ENCODE measurements at places on chromosomes 2 and 18. TPM values are rescaled to one million over a fixed set of nuclear protein-coding genes. Genes with fewer than 3 reads are reported as not detected.

GRCh38 chr2:7356909-7357584 lies 439.8 kb downstream of the RNF144A start:
- no peaks in the 10 kb centered on the region for H3K36me3 ChIP-seq
- no peaks in the 10 kb centered on the region for H3K4me1 ChIP-seq
- no peak overlapping the region for H3K4me3 ChIP-seq
- DNase-seq = no peak
- no peak overlapping the region for H3K27ac ChIP-seq

- peak overlapping the region; percentile 32 for H3K27ac ChIP-seq
- peaks cover 18% of the 10 kb centered on the region for H3K4me1 ChIP-seq
- peak; percentile 84 for DNase-seq
- no peaks in the 10 kb centered on the region for H3K36me3 ChIP-seq
Observed at GRCh38 chr2:45962177-45962921, 310.9 kb downstream of the PRKCE start.

DNA sequence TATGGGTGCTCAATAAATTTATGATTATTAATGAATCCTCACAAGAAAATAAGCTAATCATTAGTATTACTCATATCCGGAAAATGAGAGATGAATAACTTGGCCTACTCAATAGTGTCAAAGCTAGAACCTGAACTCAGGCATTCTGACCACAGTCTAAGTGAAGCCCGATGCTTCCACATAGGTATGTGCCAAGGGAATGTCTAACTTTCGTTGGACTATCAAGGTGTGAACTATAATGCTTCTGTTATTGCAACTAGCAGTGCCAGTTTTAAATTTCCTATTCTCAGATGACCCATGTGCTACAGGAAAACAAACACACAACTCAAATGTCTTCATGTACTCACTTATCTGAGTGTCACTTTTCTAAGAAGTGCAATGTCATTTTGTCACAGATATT lies 1.8 kb downstream of the BARD1 start:
- H3K27me3 ChIP-seq = no peaks in the 10 kb centered on the region
- DNase-seq = no peak
- peaks cover 2% of the 10 kb centered on the region for H3K4me1 ChIP-seq
- H3K27ac ChIP-seq = peak overlapping the region; percentile 81
- no peaks in the 10 kb centered on the region for H3K36me3 ChIP-seq
- H3K4me3 ChIP-seq = peak overlapping the region; percentile 99

DNA sequence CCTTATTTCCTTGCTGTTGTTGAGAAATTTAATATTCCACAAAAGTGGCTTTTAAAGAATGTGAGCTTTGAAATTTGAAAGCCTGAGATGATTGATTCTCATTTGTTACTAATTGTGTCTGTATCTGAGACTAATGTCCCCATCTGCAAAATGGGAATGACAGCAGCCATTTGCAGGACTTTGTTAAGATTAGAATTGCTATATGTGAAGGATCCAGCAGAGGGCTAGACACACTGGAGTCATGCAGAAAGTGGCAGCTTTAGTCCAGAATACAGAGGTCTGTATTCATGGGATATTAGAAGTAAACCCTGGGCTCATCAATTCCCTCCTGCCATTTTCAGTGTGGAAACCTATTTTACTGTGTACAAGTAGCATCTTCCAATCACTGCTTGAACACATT lies 296.5 kb upstream of the GYPC start:
- no peaks in the 10 kb centered on the region for H3K4me1 ChIP-seq
- no peak overlapping the region for H3K27ac ChIP-seq
- H3K27me3 ChIP-seq = no peaks in the 10 kb centered on the region
- no peaks in the 10 kb centered on the region for H3K36me3 ChIP-seq
- H3K4me3 ChIP-seq = no peak overlapping the region
- peak; percentile 4 for DNase-seq

Gene ANKRD30BL
- total RNA-seq = not detected

- no peaks in the 10 kb centered on the region for H3K27me3 ChIP-seq
- DNase-seq = peak; percentile 60
- H3K36me3 ChIP-seq = no peaks in the 10 kb centered on the region
- peak overlapping the region; percentile 67 for H3K27ac ChIP-seq
- H3K4me1 ChIP-seq = peaks cover 4% of the 10 kb centered on the region
Observed at GRCh38 chr2:196170606-196171247, 651 bp downstream of the STK17B start.

GRCh38 chr2:101325425-101325824 lies 16.9 kb upstream of the RNF149 start:
- no peak overlapping the region for H3K27ac ChIP-seq
- DNase-seq = no peak
- no peaks in the 10 kb centered on the region for H3K4me1 ChIP-seq
- H3K4me3 ChIP-seq = no peak overlapping the region

DNA sequence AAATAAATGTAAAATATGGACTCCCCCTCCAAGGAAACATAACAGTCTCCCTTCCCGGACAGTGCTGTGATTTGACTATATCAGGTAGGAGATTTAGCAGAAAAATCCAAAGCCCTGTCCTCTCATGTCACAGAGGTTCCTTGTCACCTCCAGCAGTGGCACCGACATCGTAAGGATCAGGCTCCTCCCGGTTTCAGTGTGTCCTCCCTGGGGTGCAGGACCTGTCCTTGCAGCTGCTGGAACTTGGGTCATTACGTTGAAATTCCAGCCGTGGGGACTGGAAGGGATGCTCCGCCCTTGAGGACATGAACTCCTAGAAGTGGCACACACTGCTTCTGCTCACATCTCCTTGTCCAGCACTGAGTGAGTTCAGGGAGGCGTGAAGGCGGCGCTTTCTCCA lies 101.1 kb upstream of the ODC1 start:
- H3K36me3 ChIP-seq = no peaks in the 10 kb centered on the region
- H3K27ac ChIP-seq = no peak overlapping the region
- no peak for DNase-seq
- no peaks in the 10 kb centered on the region for H3K4me1 ChIP-seq
- H3K4me3 ChIP-seq = no peak overlapping the region
- H3K27me3 ChIP-seq = peaks cover 17% of the 10 kb centered on the region

Gene PLEKHB2
- total RNA-seq = 82.1 TPM

Gene RESP18
- total RNA-seq = not detected

DNA sequence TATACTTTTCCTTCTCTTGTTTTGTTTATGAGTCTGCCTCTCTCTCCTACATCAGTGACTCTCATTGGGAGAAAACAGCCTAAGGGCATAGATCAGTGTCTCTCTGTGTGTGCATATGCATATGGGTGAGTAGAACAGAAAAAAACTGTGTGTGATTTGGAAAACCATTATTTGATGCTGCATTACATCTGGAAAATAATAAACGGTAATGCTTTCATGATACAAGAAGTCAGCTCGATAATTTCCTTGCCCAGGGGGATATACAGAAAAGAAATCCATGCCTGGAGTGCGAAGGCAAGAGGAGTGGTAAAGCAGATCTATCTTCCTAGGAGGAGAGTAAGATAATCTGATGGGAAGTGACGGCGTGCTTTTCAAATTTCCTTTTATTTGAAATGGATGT lies 221.5 kb upstream of the LYPD1 start:
- no peaks in the 10 kb centered on the region for H3K4me1 ChIP-seq
- H3K36me3 ChIP-seq = peaks cover 3% of the 10 kb centered on the region
- no peaks in the 10 kb centered on the region for H3K27me3 ChIP-seq
- H3K4me3 ChIP-seq = no peak overlapping the region
- H3K27ac ChIP-seq = no peak overlapping the region

Gene BMP10
- not detected for total RNA-seq

DNA sequence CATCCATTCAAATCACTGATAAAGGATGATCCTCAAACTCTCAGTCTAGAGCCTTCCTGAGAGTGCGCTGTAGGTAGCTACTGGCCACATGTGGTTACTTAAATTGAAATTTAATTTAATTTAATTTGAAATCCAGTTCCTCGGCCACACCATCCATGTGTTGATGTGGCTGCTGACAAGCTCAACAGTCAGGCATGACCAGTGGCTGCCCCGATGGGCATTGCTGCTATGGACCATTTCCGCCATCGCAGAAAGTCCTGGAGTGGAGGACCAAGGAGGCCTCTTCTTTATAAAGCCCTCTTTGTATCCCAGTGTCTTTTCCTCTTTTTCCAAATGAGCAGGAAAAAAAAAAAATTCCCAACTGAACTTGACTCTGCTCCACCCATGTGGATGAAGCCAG lies 100.6 kb downstream of the HDAC4 start:
- H3K27me3 ChIP-seq = no peaks in the 10 kb centered on the region
- DNase-seq = no peak

- H3K4me1 ChIP-seq = no peaks in the 10 kb centered on the region
- no peak for DNase-seq
- no peak overlapping the region for H3K4me3 ChIP-seq
- H3K27me3 ChIP-seq = no peaks in the 10 kb centered on the region
Observed at GRCh38 chr2:48397281-48397680, 132.7 kb upstream of the STON1 start.

DNA sequence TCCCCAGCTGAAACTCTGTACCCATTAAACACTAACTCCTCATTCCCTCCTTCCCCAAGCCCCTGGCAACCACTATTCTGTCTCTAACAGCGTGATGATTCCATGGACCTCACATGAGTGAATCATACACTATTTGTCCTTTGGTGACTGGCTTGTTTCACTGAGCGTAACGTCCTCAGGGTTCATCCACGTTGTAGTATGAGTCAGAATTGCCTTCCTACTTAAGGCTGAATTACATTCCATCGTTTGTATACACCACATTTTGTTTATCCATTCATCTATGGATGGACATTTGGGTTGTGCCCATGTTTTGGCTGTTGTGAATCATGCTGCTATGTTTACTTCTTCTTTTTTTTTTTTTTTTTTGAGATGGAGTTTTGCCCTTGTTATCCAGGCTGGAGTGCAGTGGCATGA lies 19.6 kb upstream of the CABLES1 start:
- DNase-seq = peak; percentile 100
- no peaks in the 10 kb centered on the region for H3K36me3 ChIP-seq
- H3K4me3 ChIP-seq = no peak overlapping the region

- no peak overlapping the region for H3K4me3 ChIP-seq
- DNase-seq = peak; percentile 48
- peaks cover 10% of the 10 kb centered on the region for H3K4me1 ChIP-seq
- H3K27me3 ChIP-seq = peaks cover 18% of the 10 kb centered on the region
Observed at GRCh38 chr2:96329456-96329855, 4.3 kb downstream of the ITPRIPL1 start.

GRCh38 chr2:128424406-128425171 lies 105.9 kb upstream of the HS6ST1 start:
- DNase-seq = no peak
- no peaks in the 10 kb centered on the region for H3K27me3 ChIP-seq
- H3K27ac ChIP-seq = no peak overlapping the region
- H3K36me3 ChIP-seq = no peaks in the 10 kb centered on the region
- H3K4me1 ChIP-seq = peaks cover 10% of the 10 kb centered on the region

DNA sequence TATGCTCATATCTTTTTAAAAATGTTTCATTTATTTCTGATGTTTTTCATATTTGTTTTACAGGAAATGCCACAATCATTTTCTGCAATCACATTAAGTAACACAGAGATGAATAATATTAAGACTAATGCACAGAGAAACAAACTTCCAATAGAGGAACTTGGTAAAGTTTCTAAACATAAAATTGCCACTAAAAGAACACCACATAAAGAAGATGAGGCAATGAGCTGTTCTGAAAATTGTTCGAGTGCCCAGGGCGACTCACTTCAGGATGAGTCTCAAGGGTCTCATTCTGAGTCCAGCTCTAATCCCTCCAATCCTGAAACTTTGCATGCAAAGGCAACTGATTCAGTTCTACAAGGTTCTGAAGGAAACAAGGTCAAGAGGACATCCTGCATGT lies 70.4 kb downstream of the APLF start:
- no peaks in the 10 kb centered on the region for H3K36me3 ChIP-seq
- no peak overlapping the region for H3K4me3 ChIP-seq
- peak; percentile 59 for DNase-seq
- H3K4me1 ChIP-seq = peaks cover 2% of the 10 kb centered on the region
- H3K27ac ChIP-seq = no peak overlapping the region

Gene DYNAP
- not detected for total RNA-seq

GRCh38 chr2:174577967-174578589 lies 19.5 kb downstream of the WIPF1 start:
- H3K4me1 ChIP-seq = no peaks in the 10 kb centered on the region
- peaks cover 12% of the 10 kb centered on the region for H3K36me3 ChIP-seq
- H3K4me3 ChIP-seq = no peak overlapping the region
- no peak overlapping the region for H3K27ac ChIP-seq
- DNase-seq = peak; percentile 73

DNA sequence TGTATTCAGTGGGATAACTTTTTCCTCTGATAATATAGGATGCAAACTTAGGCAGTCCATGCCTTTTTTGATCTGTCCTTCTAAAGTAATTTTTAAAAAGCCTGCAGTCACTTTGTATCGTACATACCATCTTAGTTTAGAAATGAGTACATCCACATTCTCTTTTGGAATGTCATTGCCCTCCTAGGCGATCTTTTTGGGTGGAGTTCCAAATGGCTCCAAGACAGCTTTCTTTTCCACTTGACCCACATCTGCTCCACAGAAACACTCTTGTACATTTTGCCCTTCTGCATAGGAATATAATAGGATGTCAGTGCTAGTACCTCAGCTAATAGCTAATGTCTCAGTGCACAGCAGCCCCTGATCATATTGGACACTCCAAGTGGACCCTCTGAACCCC lies 21.8 kb upstream of the HTR2B start:
- no peak for DNase-seq
- H3K4me3 ChIP-seq = no peak overlapping the region
- H3K27me3 ChIP-seq = no peaks in the 10 kb centered on the region
- H3K4me1 ChIP-seq = peaks cover 2% of the 10 kb centered on the region
- no peak overlapping the region for H3K27ac ChIP-seq
- peaks cover 8% of the 10 kb centered on the region for H3K36me3 ChIP-seq

Gene LYPD6
- total RNA-seq = 0.90 TPM

DNA sequence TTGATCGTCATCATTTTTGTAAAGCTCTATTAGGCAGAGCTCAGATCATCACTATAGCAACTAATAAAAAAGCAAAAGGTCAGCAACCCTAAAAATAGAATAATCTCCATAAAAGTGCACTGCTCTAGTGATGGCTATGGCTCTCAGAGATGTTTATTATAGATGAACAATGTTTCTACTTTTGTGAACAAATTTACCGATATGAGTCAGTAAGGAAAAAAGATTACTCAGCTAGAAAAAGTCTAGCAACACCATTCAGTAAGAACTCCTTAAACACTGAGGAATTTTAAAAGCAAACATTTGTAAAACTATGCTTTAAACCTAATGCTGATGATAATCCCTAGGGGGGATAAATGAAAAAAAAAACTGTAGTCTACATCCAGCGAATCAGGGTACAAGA lies 69.6 kb downstream of the ACVR1C start:
- DNase-seq = peak; percentile 4
- no peaks in the 10 kb centered on the region for H3K4me1 ChIP-seq
- H3K27me3 ChIP-seq = no peaks in the 10 kb centered on the region
- H3K4me3 ChIP-seq = no peak overlapping the region
- no peak overlapping the region for H3K27ac ChIP-seq

All from IMR-90 (cell line).